ENCODE measurements at places on chromosomes 16 and 17.
A peak's percentile ranks its signal among the peaks of the same experiment; 100 is the strongest.

GRCh38 chr16:85451641-85452363 is 161.3 kb upstream of the GSE1 start:
- no peak for DNase-seq

DNA sequence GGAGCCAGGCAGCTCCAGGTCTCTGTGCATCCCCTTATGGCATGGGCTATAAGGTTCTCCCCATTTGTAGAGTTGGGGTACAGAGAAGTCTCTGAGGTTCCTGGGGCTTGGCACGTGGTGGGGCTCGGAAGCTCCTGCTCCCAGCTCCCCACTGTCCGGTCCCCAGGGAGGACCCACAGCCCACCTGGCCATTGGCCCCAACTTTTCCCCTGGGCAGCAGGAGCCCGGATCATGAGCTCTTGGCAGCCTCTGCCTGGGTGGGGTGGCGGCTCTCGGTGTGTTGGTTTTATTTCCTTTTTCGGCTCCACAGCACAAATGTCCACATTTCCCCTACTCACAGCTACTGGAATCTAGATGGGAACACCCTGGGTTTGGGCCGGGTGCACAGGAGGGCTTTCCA is 30.5 kb downstream of the GSE1 start:
- no peak for DNase-seq

DNA sequence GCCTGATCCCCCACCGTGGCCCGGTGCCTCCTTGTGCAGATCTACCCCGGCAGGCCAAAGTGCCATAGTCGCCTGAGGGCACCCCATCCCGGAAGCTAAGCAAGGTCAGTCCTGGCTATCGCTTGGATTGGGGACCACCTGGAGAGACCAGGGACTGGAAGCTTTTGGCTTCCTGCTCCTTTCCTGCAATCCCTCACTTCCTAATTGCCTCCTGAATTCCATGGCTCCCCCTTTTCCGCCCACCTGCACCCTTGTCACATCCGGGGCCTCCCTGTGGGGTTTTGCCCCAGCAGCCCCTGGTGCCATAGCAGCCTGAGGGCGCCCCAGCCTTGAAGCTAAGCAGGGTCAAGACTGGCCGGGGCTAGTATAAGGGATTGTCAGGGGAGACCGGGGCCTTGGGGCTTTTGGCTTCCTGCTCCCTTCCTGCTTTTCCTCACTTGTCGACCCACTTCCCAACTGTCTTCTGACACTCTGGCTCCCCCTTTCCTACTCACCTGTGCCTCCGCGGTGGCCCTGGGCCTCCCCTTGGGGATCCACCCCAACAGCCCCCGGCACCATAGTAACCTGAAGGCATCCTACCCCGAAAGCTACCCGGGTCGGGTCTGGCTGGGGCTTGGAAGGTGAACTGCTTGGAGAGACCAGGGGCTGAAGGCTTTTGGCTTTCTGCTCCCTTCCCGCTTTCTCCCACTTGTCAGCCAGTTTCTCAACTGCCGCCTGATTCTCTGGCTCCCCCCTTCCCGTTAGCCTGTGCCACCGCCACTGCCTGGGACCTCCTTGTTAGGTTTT is 2293.6 kb downstream of the TP53TG3F start:
- DNase-seq = no peak

GRCh38 chr16:9860876-9861275 is 321.4 kb downstream of the GRIN2A start:
- DNase-seq = no peak

DNA sequence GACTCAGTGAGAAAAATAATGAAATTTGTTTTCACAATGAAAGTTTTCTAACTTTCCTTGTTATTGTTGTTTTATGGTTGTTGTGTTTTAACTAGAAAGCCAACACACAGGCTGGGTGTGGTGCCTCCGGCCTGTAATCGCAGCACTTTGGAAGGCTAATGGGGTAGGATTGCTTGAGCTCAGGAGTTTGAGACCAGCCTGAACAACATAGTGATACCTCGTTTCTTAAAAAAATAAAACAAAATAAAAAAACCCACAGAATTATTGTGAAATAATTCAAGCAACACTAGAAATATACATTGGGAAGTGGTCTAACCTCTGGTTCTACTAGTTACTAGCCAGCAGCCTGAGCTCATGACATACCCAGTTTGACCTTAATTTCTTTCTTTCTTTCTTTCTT is 630 bp downstream of the MILR1 start:
- DNase-seq = no peak

DNA sequence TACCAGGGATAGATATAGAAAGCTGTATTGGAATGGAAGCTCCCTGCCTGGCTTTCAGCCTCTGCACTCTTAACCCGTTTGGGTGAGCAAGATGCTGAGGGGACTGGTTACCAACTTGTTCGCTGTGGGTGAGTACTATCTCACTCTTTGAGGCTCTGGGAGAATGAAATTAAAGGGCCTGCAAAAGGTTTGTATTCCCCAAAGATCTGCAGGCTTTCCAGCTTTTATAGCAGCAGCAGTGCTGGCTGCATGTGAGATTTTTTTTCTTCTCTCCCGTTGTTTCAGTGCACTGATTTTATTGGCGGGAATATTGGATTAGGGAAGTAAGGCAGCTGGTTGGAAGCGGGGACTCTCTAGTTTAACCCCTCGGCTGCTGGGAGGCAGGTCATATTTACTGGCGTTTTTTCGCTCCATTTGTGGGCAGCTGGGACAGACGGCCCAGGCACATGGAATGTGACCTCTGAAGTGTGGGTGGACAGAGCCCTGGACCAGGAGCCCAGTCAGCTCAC is 30.9 kb downstream of the C17orf75 start:
- DNase-seq = peak; percentile 58

DNA sequence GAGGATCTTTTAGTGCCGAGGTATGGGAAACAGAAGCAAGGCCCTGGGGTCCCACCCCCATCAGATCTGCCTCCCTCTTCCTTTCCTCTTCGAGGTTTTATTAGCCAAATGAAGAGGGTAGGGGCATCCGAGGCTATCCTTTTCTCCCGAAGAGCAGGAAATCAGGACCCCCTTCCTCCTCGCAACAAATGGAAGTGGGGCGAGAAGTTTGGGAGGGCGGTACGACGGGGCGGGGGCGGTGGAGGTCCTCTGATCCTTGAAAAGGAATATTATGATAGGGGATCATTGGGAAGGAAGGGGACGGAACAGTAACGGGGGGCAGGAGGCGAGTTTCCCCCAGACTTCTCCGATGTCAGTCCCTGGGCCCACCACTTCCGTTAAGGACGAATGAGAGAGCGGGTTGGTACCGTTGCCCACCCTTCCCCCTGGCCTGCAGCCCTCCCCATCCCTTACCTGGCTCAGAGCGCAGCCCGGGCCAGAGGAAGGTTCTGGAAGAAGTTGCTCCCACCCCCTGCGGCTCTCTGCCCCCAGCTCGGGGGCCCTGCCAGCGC is 309 bp downstream of the FOXJ1 start:
- DNase-seq = no peak

GRCh38 chr17:68657576-68657975 is 56.4 kb upstream of the FAM20A start:
- no peak for DNase-seq

DNA sequence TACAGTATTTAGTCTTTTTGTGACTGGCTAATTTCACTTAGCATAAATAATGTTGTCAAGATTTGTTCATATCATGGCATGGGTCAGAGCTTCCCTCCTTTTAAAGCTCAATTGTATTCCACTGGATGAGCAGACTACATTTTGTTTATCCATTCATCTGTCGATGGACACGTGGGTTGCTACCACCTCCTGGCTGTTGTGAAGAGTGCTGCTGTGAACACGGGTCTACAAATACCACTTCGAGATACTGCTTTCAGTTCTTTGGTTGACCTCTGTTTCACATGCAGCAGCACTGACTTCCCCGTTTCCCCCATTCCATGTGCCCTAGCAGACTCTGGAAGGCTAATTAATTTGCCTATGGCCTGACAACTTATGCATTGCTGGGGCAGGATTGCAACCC is 285.4 kb downstream of the SHISA9 start:
- DNase-seq = no peak

- DNase-seq = no peak
Measured at GRCh38 chr17:8614988-8615387, 15.5 kb downstream of the MYH10 start.

GRCh38 chr17:8277317-8277716 is 11.2 kb upstream of the RANGRF start:
- no peak for DNase-seq

DNA sequence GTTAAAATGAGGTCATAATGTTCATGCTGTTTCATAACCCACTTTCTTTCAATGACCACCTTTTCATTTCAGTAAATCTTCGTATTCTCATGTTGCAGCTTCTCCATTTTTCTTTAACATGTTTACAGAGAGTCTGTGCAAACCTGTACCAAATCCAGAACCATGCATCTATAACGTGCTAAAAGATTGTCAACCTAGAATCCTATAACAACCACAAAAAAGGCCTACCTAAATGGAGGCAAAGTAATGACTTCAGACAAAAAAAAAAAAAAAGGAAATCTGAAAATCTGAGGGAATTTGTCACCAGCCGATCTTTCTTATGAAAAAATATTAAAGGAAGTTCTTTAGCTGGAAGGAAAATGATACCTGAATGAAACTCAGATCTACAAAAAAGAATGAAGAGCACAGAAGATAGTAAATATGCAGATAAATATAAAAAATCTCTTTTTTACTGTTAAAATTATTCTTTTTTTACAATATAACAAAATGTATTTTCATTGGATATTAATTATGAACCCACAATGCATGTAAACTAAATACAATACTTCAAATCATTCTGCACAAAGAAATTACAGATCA is 1.4 kb upstream of the SLFN11 start:
- DNase-seq = no peak

DNA sequence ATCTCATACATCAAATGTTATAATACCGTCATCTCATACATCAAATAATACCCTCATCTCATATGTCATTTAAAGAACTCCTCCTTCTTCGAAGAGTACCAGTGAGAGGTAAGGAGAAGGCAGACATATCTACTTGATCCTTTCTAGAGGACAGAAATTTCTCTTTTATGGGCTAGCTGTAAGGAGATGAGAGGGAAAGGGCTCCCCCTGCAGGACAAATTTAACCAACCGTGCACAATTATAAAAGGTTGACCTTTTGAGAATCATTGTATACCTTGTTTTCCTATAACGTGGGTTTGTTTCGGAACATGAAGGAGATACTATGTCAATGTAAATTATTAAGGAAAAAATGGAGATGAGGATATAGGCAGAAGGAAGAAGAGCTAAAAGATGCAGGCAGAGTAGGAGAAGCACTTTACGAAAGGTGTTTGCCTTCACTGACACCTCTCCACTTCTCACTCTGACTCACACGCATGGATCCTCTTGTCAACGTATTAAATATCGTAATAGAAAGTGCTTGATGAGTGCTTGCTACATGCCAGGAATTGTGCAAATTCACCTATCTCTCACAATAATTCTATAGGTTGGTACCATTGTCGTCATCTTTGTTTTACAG is 465.9 kb upstream of the ERCC4 start:
- DNase-seq = no peak

DNA sequence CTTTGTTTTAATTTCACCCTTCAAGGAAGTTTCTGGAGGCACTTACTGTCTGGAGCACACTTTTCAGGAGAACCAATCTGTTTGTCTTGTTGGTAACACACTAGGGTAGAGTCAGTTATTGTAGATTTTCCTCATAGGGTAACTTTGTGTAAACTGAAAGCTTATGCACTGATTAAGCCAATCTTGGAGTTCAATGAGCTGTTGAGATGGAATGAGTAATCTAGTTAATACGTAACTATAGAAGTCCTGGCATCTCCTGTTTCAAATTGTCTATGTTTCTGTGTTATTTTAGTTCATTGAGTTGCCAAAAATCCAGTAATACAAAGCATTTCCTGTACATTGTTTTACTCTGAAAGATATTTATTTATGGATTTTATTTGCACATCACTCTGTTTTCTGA is 111.6 kb upstream of the HAS3 start:
- no peak for DNase-seq

- DNase-seq = no peak
Measured at GRCh38 chr16:81198635-81199034, 39.9 kb upstream of the BCO1 start.

GRCh38 chr17:81579821-81580321 is 27.7 kb upstream of the FAAP100 start:
- no peak for DNase-seq

- no peak for DNase-seq
Measured at GRCh38 chr17:57349541-57350247, 93.4 kb downstream of the MSI2 start.

- DNase-seq = no peak
Measured at GRCh38 chr16:80627108-80627507, 86.3 kb downstream of the DYNLRB2 start.

DNA sequence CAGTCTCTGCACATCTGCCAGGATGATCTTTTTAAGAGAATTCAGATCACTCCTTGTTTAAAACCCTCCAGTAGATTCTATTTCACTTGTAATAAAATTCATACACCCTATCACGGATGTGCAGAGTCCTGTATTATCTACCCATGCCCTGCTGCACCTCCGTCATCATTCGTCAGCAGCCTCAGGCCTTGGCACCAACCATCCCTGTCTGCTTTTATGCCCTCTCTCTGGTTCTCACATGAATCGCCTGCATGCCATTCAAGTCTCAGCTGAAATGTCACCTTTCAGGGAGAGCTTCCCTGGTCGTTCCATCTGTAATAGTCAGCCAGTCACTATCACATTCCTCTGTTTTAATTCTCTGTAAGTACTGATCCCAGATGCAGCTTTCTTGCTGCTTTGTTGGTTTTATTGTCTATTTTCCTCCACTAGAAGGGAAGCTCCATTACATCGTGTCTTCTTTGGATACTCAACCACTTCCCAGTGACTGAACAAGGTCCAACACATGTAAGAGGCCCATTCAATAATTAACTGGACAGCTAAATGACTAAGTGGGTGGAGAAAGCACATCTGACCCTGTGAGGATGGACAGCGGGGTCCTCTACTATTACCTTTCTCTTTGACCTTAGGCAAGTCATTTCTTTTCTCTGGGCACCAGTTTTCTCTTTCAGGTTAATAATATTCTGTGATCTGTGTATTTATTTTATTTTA is 81.2 kb upstream of the GOT2 start:
- no peak for DNase-seq

DNA sequence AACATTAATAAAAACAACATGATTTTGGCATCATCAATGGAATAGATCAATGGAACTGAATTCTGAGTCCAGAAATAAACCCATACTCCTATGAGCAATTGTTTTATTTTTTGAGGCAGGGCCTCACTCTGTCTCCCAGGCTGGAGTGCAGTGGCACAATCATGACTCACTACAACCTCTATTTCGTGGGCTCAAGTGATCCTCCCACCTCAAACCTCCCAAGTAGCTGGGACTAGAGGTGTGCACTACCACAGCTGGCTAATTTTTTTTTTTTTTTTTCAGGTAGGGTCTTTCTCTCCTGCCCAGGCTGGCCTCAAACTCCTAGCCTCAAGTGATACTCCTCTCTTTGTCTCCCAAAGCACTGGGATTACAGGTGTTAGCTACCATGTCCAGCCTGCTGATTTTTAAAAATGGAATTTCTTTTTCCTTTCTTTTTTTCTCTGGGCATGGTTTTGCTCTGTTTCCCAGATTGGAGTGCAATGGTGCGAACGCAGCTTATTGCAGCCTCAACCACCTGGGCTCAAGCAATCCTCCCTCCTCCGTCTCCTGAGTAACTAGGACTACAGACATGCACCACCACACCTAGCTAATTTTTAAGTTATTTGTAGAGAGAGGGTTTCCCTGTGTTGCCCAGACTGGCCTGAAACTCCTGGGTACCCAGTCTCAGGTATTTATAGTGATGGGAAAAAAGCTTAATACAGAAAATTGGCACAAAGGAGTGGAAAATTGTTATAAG is 7.3 kb upstream of the PRDM7 start:
- DNase-seq = no peak

GRCh38 chr16:63129411-63130125 is 1093.3 kb upstream of the CDH8 start:
- DNase-seq = no peak

All from DMS 273 treated with DMSO at 0.1 percent for 48 hours (cell line).